ENCODE measurements at places on chromosomes 5 and 9.

GRCh38 chr5:150791536-150791935 is 13.0 kb downstream of the SMIM3 start:
- no peak for DNase-seq

DNA sequence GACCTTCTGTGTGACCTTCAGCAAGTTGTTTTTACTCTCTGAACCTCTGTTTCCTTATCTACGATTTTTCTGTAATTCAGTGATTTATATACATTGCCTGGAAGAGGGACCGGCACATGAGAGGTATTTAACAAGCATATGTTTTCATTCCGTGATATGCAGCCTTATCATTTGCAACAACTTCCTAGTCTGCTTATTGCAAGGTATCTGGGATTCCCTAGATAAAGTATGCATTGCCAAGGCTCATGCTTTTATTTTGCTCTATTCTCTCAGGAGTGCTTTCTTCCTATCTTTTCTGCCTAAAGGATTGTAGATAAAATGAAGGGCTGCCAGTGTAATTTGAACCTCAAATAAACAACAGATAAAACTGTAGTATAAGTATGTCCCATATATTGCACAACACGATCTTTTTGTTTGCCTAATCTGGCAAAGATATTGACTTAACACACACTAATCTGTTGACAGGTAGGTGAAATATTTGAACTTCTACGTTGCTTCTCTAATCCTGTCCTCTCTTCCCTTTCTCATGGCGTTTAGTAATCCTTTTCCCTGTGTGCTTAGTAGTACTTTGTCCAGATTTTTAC is 377.2 kb upstream of the TNC start:
- DNase-seq: no peak

DNA sequence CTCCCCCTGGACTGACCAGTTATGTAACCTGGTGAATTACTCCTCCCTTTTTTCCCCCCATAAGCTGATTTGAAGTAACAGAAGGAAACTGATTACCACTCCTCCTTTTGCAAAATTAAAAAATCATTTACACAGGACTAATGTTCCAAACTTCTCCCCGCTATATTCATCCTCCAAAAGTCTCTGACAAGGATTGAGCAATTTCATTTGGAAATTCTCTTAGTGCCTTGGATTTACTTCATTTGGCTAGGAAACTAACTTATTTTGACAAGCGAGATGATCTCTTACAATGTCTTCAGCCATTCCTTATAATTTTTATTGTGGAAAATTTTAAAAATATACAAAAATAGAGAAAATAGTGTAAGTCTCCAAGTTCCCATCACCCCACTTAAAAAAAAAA is 15.4 kb upstream of the B4GALT1 start:
- DNase-seq: no peak

- DNase-seq: no peak
These were observed 127.6 kb downstream of the EDIL3 start for GRCh38 chr5:84257061-84257460.

- DNase-seq: no peak
These were observed 165.5 kb upstream of the NFIL3 start for GRCh38 chr9:91589101-91589553.

DNA sequence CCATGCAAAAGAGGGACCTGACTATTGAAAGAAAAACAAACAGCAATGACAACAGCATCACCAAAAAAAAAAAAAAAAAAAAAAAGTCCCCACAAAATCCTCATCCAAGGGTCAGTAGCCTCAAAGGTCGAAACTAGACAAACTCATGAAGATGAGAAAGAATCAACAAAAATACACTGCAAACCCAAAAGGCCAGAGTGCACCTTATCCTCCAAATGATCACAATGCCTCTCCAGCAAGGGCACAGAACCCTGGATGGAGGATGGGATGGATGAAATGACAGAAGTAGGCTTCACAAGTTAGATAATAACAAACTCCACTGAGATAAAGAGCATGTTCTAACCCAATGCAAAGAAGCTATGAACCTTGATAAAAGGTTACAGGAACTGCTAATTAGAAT is 250.4 kb upstream of the GRAMD2B start:
- DNase-seq: no peak

GRCh38 chr5:117191251-117191650 is 616.6 kb upstream of the SEMA6A start:
- DNase-seq: no peak

GRCh38 chr5:123450114-123450513 is 26.9 kb upstream of the CEP120 start:
- no peak for DNase-seq

DNA sequence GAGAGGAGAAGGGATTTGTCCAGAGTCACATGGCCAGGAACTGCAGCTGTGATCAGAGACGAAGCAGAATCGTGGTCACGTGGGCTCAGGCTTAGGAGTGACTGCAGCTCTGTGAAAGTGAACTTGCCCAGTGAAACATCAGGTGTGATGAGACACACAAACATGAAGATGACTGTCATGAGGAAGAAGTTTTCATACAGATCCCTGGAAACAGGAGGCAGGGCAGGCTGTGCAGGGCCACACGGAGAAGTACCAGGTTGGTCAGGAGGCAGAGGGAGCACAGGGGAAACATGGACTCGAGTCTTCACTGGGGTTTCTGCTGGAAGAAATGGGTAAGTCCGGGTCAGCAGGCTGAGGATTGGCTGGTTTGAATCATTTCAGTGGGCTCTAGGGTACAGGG is 64.1 kb downstream of the BARX1 start:
- no peak for DNase-seq

GRCh38 chr9:89529243-89530035 is 31.5 kb upstream of the SEMA4D start:
- DNase-seq: no peak

DNA sequence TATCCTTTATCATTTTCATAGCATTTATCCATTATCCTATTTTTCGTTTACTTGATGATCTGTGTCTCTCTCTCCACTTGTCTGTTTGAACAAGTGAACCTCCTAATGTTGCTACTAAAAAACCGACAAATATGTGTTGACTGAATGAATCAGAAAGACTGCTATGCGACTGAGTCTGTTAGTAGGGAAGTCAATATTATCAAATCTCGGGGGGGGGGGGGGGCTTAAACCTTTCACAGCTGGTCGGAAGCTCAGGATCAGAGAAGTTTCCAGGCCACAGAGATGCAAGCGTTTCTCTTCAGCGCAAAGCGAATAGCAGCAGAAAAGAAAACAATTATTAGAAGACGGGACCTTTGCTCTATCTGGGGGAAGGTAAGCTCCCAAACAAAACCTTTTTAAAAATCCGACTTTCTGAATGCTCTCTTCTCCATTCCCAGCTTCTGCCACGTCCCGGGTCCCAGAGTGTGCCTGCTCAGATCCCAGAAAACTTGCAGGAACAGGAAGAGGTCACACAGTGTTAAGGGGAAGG is 412 bp downstream of the RIOK2 start:
- no peak for DNase-seq

- DNase-seq: no peak
These were observed 45.7 kb downstream of the RNF145 start for GRCh38 chr5:159163701-159164046.

DNA sequence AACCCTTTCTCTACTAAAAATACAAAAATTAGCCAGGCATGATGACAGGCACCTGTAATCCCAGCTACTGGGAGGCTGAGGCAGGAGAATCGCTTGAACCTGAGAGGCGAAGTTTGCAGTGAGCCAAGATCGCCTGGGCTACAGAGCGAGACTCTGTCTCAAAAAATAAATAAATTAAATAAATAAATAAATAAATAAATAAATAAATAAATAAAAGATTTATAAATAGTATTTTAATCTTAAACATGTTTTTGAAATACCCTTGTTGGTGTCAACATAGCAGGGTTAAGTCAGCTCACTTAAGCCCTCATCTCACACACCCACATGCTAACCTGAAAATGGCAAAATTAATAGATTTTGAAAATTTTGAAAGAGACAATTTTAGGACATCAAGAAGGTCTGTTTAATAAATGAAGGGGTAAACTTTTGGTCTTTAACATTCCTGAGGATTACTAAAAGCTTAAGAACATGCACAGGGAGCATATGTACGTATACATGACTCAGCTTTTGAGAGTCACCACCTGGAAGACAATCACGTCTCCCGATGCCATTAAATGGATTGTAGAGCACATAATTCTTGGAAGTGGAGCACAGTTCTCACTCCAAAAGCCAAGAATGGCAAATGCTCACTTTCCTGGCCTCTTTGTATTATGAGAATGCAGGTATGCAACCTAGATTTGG is 202.5 kb downstream of the GDNF start:
- no peak for DNase-seq

GRCh38 chr5:60945813-60946187 is 795 bp downstream of the NDUFAF2 start:
- DNase-seq: no peak

DNA sequence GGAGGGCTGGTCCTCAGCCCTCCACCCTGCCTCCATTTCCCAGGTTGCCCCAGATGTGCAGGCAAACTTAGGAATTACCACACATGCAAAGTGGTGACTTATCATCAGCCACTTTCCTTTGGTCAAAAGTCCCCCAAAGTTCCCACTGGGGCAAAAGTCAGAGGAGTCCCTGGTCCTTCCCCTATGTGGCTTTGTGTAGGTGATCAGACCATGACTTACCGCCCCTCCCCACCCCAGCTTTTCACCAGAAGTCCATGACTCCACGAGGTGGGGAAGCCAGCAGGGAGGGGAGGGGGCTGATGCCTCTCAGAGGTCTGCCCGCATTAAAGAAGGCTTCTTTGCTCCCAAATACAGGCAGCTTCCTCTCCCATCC is 5.8 kb downstream of the TRAF1 start:
- no peak for DNase-seq

GRCh38 chr9:77019926-77020412 is 514 bp downstream of the FOXB2 start:
- DNase-seq: no peak

DNA sequence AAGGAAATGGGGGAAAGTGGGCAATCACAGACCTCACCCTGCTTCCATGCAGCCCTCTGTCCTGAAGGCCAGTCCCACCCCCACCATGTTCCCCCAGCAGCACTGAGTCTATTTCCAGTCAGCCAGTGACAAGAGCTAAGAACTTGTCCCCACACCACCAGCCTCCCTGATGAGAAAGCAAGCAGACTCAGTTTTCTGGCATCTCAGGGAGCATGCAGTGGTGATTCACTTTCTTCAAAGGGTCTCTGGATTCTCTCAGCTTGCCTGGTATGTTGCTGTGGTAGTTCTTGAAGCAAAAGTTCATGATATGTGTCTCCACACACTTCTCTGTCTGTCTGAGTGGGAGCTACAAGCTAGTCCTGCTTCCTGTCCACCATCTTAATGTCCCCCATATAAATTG is 799.9 kb upstream of the TYRP1 start:
- no peak for DNase-seq

- no peak for DNase-seq
These were observed 122.1 kb downstream of the NTRK2 start for GRCh38 chr9:84791643-84792042.

DNA sequence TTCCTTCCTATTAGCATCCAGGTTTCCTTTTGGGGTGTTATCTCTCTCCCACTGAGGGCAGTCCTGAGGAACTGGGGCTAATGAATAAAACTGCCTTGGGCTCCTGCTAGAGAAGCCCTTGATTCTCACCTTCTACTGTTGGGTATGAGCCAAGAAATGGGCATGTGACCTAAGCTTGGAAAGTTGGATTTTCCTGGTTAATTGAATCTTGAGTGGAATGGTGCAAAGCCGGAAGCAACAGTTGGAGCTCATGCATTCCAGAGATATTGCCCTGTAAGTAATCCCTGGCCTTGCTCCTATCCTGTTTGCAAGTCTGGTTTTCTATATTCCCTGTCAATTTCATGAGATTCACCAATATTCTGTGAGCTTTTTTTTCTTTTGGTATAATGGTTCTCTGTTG is 158.5 kb upstream of the ELL2 start:
- no peak for DNase-seq

DNA sequence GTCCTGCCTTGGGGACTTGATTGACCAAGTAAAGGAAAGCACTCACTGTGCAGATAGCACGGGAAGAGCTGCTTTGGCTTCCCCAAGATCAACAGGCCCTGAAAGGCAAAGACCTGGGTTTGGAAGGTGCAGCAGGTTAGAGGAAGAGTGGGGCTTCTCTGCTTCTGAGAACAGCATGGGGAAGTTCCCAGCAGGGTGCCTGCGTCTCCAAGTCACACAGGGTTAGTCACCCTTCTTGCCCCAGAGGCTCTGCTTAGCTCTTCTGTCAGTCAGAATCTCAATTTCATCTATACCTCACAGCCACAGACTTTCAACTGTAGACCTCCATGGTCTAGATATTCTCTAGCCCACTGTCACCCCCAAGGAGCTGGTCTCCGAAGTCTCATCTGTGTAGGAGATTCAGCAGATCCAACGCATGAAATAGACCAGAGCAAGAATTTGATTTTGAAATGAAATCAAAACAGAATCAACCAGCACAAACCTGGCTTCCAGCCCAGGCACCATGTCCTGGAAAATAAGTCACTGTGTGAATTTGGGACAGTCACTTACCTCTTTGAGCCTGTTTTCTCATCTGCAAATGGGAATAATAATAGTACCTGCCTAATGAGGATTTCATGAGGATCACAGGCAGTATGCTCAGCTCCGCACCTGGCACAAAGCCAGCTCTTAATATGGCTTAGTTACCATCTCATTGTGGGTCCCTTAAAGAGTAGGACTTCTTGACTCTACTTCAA is 64.0 kb downstream of the SFXN1 start:
- DNase-seq: no peak

Measured in stimulated activated naive CD8-positive, alpha-beta T cell treated with anti-CD3 and anti-CD28 coated beads, Interleukin-15, amount 100 ng/mL, for 72 hours (primary cell).